ENCODE measurements at places on chromosomes 13 and 19. TPM values are rescaled to one million over a fixed set of nuclear protein-coding genes. Genes with fewer than 3 reads are reported as not detected.

GRCh38 chr13:49731766-49732165, 40.5 kb upstream of the EBPL start:
- no peak for DNase-seq

DNA sequence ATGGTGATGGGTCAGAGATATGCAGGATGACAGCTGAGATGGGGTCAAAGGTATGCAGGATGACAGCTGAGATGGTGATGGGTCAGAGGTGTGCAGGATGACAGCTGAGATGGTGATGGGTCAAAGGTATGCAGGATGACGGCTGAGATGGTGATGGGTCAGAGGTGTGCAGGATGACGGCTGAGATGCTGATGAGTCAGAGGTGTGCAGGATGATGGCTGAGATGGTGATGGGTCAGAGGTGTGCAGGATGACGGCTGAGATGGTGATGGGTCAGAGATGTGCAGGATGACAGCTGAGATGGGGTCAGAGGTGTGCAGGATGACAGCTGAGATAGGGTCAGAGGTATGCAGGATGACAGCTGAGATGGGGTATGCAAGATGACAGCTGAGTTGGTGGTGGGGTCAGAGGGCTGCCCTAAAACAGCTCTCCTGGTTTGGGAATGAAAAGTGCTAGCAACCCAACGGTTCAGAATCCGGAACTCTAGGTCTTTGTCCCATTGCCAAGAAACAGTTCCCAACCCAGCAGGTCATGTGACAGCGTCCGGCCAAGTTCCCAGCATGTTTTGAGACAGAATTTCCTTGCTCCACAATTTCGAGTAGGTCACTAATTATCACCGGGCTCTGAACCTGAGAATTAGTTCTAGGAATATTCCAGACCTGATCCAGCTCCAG, 3.2 kb downstream of the SELENOW start:
- no peak for DNase-seq

DNA sequence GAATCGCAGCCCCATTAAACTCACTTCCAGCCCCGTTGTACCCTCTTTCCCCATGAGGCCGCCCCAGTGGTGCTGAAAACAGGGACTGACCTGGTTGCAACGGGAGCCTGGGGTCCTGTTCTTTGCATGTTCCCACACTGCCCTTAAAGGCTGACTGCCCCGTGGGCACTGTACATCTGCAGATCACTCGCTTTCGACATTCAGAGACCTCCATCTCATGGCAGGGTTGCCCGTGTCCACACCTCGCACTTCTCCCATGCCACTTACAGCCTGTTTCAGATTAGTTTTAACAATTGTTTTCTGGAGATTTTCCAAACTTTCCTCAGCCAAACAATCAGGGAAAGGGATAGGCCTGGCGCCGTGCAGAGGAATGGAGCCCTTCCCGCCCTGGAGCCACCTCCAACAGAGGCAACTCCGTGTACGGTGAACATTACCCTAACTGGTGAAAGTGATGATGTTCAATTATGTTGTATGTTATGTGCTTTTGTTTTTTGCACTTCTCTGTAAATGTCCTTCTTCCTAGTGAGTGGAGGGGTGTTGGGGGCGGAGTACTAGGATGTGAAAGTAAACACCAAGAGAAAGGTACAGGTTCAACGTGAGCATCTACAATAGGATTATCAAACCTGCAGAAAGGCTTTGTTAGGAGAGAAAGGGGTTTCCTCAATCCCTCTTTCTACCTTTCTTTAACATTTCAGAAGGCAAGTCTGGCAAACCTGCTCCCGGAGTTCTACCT, 262.8 kb downstream of the FOXO1 start:
- DNase-seq = no peak

GRCh38 chr13:39804332-39805210, 149.1 kb downstream of the COG6 start:
- DNase-seq = no peak

- DNase-seq = no peak
These were observed 239.2 kb downstream of the LACC1 start for GRCh38 chr13:44118881-44119280.

GRCh38 chr19:4264812-4265211, 14.3 kb upstream of the SHD start:
- no peak for DNase-seq

DNA sequence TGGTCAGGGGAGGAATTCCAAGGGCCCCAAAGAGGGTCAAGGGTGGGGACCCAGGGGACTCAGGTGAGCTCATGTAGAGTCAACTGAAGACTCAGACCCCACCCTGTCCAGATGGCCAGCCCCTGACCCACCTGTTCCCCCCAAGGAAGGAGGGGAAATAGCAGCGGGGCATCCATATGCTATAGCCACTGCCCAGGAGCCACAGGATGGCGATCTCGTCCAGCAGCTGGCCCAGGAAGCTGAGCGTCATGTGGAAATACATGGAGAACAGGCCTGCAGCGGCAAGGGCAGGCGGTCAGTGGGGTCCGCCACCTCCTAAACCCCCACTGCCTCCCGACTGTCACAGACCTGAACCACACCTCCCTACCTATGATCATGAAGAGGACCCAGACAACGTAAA, 21.4 kb downstream of the ACER1 start:
- DNase-seq = no peak

GRCh38 chr13:105442040-105442439, 1093.4 kb downstream of the EFNB2 start:
- DNase-seq = no peak

GRCh38 chr19:17393914-17394313, at the start of gene CCDC194:
Gene CCDC194 (minus strand): TSS chr19:17394196. CDS start chr19:17394158, 38 bp downstream.
- DNase-seq = no peak

DNA sequence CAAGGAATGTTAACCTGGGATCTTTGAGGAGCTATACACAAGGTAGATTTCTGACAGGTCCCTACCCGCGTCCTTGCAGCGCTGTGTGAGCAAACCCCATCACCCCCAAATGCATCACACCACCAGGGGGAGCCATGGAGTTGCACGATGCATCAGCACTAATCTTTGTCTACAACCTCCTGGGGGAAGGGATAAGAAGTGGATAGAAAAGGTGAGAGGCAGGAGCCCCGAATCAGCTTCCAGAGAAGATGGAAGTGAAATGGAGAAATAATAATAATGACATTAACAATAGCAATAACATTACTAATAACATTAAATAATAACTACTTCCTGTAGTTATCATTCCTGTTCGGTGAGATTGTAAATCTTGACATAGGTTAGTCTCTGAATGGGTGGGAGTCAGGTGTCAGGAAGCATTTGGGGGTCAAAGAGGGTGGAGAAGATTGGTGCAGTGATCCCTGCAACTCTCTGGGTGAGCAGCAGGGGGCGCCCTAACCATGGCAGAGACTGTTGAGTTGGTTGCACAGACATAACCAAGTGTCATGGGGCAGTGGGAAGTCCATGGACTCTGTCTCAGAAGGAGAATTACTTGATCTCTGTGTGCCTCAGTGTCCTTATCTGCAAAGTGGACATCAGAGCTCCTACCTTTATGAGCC, 16.5 kb downstream of the SIGLEC7 start:
- peak; percentile 72 for DNase-seq

GRCh38 chr19:42683917-42684513, 56.3 kb downstream of the PSG3 start:
- DNase-seq = peak; percentile 18

DNA sequence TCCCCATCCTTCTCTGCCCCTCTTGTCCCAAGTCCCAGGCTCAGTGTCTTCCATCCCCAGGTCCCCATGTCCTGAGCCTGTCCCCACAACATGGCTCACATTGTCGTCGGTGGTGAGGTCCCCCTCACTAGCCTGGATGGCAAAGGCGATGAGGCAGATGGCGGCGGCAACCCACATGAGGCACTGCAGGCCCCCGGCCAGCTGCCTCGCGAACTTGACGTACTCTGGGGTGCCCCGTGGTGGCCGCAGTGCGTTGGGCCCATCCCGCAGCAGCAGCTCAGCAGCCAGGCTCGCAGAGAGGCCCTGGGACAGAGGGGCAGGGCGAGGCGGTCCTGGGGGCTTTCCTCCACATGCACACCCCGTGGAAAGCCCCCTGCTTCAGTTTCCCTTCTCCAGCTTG, 1.1 kb downstream of the ATP4A start:
- no peak for DNase-seq

DNA sequence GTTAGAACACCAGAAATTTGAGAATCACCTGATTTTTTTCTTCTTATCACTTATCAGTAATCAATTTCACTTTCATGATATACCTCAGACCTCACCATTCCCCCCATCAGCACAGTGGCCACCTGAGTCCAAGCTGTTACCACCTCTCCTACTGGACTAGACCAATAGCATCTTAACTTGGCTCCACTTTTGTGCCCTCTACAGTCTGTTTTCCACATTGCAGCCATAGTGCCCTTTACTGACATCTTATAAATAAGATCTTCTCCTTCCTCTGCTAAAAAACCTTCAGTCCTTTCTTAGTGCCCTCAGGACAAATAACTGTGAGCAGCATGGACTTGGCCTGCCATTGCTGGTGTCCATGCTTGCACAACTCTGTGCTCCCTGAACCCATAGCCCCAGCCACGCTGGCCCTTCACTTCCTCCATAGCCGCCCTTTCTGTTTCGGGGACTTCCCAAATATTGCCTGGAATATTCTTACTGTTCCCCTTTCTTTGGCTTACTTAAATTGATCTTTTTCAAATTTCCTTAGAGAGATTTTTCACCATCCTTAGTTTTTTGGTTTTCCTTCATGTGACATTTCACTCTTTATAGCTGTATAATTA, 380.8 kb downstream of the LMO7 start:
- peak; percentile 5 for DNase-seq

- no peak for DNase-seq
These were observed 1.6 kb upstream of the SPINT2 start for GRCh38 chr19:38262585-38263268.

- DNase-seq = no peak
These were observed 8.1 kb downstream of the SELENOW start for GRCh38 chr19:47786566-47786965.

GRCh38 chr13:39821977-39822376, 166.5 kb downstream of the COG6 start:
- DNase-seq = no peak

GRCh38 chr19:45657520-45658167, 10.4 kb upstream of the GIPR start:
- no peak for DNase-seq

GRCh38 chr19:47253970-47254369, 2.4 kb upstream of the CCDC9 start:
- no peak for DNase-seq

DNA sequence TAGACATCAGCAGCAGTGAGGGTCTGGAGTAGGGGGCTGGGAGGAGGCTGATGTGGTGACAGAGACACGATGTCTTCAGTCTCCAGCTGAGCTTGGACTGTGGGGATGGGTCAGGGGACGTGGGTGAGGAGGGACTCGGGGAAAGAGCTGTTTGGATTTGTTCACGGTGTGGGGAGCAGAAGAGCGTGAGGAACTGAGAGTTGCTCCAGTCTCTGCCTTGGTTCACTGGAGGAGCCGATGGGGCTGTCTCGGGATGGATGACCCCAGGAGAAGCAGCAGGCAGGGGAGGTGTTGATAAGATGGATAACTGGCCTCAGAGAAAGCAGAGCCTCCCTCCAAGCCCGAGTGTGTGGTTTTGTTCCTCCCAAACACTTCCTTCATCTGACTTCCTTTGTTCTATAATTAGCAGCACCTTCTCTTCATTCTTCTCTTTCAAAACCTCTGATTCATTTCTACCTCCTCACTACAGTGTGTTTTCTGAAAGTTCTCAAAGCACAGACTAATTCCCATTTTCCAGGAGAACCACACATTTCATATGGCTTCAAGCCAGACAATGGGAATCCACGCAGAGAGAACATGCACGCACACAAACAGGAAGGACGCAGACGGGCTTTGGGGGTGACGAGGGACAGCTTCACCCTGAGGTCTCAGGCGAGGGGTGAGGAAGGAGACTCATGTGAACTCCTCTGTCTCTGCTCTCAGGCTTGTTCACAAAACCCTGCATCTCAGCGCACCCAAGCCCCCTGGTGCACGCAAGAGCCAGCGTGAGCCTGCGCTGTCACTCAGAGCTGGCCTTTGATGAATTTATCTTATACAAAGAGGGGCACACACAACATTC, 18.6 kb downstream of the LAIR2 start:
- no peak for DNase-seq

DNA sequence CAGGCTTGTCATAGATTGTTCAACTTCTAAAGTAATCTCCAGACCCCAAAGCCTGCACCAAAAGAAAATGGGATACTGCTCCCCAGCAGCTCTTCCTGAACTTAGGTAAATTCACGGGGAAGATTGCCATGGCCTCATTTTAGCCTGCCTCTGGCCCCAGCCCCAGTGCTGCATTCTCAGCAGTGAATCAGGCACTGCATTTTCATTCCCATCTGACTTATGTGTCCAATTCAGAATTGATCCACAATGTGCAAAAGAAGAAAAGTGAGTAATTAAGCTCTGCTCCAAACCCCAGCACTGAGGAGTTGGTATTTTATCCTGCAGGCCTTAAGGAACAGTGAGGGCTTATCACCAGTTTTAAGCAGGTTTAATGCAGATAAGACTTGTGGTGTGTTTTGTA, 176.4 kb downstream of the KCTD12 start:
- no peak for DNase-seq

GRCh38 chr19:54364775-54365257, at the start of gene LAIR1:
Gene LAIR1 (minus strand): TSS chr19:54364931. CDS start chr19:54364804, 127 bp downstream.
- DNase-seq = peak; percentile 38

- no peak for DNase-seq
These were observed at the start of gene CD22 for GRCh38 chr19:35328851-35329285. Gene CD22 (plus strand): TSS chr19:35329187. CDS start chr19:35332041, 2,854 bp downstream.

DNA sequence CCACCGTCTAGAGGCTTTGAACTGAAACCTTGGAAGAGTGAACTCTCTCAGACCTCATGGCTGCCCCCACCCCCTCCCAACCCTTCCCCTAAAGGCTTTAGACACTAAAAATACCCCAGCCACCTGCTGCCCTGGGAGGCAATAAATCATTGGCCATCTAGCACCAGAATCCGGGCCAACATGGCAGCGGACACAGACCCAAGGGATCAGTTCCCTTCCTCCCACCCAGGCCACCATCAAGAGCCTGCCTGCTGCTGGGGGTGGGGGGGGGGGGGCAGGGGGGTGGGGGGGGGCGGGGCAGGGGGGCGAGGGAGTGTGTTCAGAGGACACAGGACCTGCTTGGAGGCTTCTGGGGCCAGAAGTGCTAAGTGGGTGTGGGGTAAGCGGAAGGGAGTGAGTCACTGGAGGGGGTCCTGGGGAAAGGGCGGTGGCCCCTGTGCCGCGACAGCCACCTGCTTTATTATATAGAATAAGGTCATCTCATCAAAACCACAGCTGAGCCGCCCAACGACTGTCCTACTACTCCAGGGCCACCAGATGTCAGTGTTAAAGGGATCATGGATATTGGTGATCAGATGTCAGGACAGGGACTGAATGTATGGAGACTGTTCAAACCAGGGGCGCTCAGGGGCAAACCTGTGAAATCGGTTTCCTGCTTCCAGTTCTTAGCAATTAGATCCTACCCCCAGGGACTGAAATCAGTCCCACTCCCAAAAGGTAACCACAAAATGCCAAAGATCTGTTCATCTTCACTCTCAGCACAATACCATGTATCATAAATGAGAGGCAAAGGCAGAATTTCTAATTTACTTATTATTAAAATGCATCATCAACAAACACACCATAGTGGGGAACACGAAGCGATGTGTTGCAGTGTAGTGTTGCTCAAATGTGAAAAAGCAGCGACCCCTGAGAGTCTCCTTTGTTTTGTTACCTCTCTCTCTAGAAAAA, 24.3 kb downstream of the ARL11 start:
- DNase-seq = peak; percentile 19

Gene CLEC4G
- not detected for total RNA-seq

Gene CFAP97D2
- not detected for total RNA-seq

Gene IFNL1
- not detected for total RNA-seq

Gene SLC7A10
- not detected for total RNA-seq

Gene SIGLEC5
- 0.74 TPM for total RNA-seq

Gene WASF3
- 5.6 TPM for total RNA-seq
